ENCODE measurements at places on chromosomes 11 and 22.
A peak's percentile ranks its signal among the peaks of the same experiment; 100 is the strongest.

GRCh38 chr11:83511646-83512045 lies 225.5 kb upstream of the CCDC90B start:
- DNase-seq: no peak

DNA sequence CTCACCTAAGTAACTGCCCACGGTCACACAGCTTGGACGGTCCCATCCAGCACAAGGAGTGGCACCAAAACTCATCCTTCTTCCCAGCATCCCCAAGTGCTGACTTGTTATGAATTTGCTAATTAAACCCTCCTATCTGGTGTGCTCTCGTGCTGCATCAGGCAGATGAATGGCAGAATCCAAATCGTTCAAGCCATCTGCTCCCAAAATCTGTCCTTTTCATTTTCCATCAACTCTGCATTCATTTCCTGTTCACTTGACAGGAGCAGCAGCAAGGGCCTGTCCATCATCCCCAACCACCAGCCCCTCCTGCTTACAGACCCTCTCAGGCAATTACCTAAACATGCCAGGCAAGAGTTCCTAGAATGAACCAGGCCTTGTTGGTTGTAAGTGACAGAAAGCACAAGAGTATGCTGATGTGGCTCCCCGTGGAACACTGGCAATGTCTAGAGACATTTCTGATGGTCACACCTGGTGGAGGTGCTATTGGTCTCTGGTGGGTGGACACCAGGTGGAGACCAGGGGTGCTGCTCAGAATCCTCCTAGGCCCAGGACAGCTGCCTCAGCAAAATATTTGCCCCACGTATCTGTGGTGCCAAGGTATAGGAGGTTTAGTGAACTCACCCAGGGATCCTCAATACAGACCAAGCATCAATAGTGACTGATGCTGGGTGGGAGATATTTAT lies 832.5 kb downstream of the TBC1D22A start:
- no peak for DNase-seq

DNA sequence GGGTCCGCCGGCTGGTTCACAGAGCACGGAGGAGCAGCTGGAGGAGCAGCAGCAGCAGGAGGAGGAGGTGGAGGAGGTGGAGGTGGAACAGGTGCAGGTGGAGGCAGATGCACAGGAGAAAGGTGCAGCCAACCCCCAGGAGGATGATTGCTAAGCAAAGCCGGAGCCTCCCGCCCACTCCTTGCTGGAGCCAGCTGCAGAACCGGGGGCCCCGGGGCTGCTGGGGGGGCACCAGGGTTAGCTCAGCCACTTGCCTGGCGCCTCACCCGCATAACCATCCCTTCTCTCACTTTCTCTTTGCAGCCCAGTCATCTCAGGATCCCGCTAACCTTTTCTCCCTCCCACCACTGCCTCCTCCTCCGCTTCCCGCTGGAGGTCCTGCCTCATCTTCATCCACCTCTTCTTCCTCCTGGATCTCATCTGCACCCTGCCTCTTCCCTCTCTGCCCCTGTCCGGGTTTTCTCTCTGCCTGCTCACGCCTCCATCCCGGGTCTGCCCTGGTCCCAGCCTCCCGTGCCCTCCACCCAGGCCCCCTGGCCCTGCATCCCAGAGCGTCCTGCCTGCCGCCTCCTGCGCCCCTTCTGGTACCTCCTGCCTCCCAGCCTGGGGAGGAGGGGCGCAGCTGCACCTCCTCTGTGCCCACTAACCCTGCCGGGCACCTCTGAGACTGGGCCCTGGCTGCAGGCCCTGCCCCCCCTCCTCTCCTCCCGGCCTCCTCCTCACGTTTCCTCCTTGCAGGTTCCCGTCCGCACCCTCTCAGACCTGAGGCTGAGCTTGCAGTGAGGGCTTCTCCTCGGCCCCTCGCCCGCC lies 9.5 kb downstream of the KCTD17 start:
- no peak for DNase-seq

DNA sequence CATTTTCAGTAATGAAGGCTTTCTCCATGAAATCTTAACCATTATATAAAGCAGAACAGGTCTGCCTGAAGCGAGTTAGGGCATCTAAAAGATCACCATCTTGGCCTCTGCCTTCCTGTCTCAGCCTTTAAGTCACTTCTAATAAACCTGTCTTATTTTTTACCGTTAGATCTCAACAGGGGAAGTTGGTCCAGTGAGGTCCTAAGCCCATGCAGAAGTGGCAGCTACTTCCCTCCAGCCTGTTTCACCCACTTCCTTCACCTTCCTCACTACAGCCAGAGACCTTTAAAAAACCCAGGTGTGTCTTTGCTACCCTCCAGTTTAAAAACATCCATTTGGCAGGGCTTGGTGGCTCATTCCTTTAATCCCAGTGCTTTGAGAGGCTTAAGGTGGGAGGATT lies 14.1 kb upstream of the LIPT2 start:
- no peak for DNase-seq

- DNase-seq: no peak
These were observed 21.0 kb downstream of the PHLDB1 start for GRCh38 chr11:118628432-118628831.

DNA sequence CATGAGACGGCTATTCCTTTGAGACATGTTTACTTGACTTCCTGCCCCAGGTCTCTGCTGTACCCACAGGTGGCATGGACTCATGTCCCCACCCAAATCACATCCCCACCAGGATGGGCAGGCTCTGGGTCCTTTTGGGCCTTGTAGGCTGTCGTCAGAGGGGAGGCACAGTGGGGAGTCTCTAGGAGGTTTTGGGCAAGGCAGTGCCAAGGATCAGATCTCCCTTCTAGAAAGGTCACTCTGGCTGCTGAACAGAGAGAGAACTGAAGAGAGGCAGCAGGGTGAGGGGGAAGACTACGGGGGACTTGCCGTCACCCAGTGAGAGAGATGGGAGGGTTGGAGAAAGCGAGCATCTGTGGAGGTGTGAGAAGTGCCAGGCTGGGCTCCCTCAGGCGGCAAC lies 4.6 kb upstream of the KCNQ1OT1 start:
- no peak for DNase-seq

DNA sequence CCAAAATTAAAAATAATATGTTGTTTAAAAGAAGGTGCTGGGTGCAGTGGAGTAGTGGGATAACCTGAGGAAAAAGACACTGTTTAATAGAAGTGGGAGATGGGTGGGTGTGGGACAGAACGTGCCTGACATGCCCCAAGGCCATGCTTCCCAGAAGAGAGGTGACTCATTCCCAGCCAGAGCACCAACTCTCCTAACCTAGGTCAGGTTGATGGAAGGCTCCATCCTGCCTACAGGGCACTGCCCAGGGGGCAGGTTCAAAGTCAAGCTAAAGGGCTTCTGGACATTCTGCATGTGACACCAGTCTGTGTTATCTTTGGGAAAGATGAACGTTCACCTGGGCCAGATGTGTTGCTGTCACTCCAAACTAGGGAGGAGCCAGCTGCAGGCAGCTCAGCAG lies 453.1 kb downstream of the SOX6 start:
- no peak for DNase-seq

DNA sequence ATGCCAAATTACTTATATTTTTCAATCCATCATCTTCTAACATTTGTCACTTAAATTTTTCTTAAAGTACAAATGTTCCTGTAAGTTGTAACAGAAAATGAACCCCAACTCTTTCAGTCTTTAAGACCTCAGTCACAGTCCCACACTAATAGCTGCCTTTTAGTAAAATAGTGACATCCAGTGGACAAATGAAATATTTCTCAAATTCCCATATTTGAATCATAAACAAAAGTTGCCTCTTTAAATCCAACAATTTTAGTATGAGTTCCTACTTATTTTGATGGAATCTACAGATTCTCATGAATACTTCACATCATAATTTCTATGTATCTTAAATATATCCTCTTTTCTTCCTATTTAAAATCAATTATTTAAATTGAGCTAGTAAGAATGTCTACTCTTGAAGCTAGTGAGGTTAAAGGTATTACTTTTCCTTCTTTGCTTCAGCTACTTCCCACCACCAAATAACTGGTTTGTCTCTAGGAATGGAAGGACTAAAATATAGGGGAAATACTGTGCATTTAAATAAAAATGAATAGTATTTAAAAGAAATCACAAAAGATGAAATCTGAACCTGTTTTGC lies 9.2 kb downstream of the LIN7C start:
- DNase-seq: no peak

- DNase-seq: no peak
These were observed 20.8 kb downstream of the SGSM1 start for GRCh38 chr22:24826710-24827285.

DNA sequence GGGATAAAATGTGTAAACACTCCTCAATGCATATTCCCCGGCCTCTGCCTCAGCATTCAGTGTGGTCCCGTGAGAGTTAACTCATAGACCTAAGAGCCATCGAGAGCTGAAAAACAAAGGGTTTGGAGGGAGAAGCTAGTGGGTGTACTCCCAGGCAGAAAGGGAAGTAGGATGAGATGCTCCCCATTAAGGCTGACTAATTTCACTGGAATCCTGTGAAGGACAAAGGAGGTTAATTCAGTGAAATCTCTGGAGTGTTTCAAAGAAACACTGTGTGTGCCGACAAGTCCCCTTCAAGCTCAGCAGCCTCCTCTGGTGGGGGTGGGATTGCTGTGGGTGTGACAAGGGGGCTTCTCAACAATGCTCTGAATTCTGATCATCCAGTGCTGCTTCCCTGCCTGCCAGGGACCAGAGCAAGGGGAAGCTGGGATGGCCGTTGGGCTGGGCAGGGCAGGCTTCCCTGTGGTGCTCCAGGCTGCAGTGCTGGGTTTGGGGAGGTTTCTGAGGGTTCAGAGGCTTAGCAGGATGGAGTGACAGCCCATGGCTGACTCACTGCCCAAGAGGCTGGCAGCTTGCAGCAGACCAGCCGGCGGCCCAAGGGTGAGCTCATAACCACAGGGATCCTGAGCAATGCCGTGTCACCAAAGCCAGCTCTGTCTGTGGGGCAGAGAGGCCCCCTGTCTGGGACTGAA lies 61.4 kb upstream of the BMAL1 start:
- DNase-seq: peak; percentile 75

DNA sequence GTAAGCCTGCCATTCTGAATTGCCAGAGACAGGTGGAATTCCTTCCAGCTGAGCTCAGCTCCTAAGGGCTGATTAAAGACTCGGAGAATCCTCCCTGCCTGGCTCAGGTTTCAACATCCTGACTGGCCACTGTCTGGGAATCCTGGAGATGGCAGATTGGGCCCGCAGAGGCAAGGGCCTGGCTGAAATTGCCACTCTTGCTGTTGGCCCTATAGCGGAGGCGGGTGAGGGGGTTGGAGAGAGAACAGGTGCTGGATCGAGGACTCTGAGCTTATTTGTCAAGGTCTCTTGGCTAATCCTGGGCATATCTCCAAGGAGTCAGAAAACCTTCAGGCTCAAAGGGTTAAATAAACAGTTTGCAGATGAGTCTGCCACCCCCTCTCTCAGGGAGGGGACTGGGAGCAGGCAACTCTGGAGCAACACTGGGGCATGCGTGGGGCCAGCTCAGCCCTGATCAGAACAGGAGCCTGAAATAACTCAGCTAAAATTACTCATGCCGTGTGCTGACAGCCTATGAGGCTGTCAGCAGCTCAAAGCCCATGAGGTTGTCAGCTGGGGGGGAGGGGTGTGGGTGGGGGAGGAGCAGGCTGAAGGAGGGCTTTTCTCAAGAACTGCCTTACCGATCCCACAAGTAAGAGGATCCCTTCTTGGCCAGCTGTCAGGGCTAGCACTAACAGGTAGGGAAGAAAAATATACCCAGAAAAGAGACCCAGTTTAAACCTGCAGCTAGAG lies 14.7 kb upstream of the MFRP start:
- peak; percentile 91 for DNase-seq

DNA sequence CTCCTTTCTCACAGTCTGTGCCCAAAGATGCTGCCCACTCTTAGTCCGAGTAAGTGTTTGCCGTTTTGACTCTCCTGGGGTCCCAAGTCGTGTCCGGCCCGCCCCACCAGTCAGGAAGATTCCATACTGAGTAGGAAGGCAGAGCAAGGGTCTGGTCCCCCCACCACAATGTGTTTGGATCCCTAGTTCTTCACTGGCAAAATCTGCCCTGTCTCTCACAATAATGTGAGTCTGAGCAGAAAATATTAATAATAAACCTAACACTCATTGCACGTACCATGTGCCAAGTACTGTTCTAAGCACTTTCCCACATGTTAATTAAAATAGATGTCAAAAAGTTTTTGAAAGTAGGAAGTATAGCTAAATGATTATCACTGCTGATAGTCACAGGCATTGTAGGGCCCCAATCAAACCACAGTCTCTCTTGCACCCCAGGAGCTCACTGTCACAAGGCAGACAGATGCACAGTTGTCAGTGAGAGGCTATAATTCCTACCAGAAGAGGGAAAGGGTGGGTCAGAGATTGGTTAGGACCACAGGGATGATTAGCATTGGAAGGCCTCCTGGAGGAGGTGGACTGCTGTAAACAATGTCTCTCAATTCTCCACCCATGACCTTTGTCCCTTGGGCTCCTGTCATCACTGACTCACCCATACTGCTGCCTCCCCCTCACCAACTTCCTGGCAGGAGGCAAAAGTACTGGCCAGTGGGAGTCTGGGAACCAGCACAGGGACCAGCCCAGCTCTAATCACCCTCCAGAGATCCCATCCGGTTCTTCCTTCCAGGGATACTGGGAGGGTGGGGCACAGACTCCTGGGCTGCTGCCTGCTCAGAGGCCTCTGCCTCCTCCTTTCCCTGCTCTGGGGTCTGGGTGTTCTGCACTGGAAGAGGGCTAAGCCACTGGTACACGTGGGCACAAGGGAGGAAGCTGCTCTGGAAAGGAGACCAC lies 1.0 kb upstream of the POLD4 start:
- peak; percentile 90 for DNase-seq

- no peak for DNase-seq
These were observed 80.1 kb upstream of the PRODH start for GRCh38 chr22:19016081-19016766.
